Activated CD4-positive, alpha-beta memory T cell treated with anti-CD3 and anti-CD28 coated beads for 36 hours (primary cell): ENCODE measurements at places on chromosomes 11 and 22. TPM values are rescaled to one million over a fixed set of nuclear protein-coding genes. Genes with fewer than 3 reads are reported as not detected.

GRCh38 chr22:49160261-49161001 lies 667.2 kb downstream of the BRD1 start:
- H3K27ac ChIP-seq = no peak overlapping the region
- H3K4me1 ChIP-seq = no peaks in the 10 kb centered on the region
- H3K27me3 ChIP-seq = no peaks in the 10 kb centered on the region
- no peak for DNase-seq
- H3K36me3 ChIP-seq = no peaks in the 10 kb centered on the region

Gene GVQW3
- total RNA-seq = 3.3 TPM

DNA sequence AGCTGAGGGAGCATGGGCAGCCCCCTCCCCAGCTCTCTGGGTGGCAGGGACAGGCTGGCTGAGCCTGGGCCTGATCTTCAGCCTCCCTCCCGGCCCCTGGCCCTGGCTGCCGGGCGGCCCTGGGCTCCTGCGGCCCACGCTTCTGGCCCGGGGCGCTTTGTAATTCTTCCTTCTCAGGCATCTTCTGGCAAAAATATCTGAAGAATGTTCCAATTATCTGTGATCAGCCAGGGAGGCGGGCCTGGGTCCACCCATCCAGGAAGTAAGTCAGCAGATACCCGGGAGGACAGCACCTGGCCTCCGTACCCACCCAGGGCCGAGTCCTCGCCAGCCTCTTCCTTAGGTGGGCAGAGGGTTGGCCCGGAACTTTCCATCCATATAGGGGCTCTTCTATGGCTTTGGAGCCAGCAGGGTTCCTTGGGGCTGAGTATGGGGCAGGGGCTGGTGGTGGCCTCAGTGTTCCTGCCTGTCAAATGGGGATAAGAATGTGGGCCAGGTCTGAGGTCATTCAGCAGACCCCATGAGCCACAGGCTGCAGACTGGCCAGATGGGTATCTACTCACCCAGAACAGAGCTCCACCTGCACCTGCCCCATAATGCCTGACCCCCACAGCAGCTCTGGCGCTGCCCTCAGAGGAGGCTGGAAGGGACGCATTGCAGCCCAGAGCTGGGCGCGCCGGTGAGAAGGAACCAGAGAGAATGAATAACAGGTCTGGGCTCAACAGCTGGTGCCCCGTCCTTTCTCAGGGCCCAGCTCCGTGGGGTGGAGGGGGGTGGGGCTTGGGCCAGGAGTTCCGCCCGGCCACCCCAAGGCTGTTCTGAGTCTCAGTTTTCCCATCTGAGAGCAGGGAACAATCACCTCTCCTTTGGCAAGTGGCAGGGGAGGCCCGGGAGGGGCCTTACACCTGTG lies 16.2 kb downstream of the WNT7B start:
- H3K4me1 ChIP-seq = no peaks in the 10 kb centered on the region
- H3K27ac ChIP-seq = no peak overlapping the region
- H3K36me3 ChIP-seq = no peaks in the 10 kb centered on the region
- DNase-seq = no peak
- H3K4me3 ChIP-seq = no peak overlapping the region

DNA sequence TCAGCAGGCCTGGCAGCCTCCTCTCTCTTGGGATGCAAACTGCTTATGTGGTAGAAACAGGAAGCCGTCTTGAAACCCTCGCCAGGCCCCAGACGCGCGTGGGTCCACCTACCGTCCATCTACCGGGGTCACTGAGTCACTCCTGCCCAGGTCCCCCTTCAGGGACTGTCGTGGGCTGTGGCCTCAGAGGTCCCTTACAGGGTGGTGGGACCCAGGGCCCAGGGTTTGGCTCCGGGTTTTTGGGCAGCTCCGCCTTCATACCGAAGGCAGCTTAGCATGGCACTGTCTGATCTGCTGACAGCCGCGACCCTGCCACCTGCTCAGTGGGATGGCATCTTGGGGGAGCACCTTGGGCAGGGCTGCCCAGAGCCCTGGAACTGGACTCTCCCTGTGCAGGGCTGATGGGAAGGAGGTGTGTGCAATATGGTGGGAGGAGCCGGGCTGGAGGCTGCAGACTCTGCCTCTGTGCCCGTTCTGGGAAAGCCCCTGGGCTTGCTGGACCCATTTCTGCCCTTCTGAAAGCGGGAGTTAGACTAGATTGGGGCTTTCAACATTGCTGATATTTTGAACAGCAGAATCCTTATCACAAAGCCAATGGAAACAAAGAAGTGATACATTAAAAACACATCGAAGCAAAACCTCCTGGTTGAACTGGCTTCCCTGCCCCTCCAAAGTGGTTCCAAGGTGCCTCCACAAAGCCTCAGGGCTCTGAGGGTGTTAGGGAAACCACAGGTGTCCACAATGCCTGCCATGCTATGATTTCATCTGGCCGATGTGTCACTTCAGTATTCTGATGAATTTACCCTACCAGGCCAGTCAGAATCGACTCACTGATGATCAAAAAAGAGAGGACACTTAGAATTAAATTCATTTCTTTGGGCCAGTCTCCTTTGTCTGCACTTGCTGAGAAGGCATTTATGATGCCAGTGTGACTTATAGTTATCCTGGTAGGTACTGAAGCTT lies 316.5 kb downstream of the KIRREL3 start:
- no peaks in the 10 kb centered on the region for H3K27me3 ChIP-seq
- DNase-seq = no peak
- no peak overlapping the region for H3K27ac ChIP-seq
- H3K4me3 ChIP-seq = no peak overlapping the region
- H3K36me3 ChIP-seq = no peaks in the 10 kb centered on the region
- H3K4me1 ChIP-seq = no peaks in the 10 kb centered on the region

DNA sequence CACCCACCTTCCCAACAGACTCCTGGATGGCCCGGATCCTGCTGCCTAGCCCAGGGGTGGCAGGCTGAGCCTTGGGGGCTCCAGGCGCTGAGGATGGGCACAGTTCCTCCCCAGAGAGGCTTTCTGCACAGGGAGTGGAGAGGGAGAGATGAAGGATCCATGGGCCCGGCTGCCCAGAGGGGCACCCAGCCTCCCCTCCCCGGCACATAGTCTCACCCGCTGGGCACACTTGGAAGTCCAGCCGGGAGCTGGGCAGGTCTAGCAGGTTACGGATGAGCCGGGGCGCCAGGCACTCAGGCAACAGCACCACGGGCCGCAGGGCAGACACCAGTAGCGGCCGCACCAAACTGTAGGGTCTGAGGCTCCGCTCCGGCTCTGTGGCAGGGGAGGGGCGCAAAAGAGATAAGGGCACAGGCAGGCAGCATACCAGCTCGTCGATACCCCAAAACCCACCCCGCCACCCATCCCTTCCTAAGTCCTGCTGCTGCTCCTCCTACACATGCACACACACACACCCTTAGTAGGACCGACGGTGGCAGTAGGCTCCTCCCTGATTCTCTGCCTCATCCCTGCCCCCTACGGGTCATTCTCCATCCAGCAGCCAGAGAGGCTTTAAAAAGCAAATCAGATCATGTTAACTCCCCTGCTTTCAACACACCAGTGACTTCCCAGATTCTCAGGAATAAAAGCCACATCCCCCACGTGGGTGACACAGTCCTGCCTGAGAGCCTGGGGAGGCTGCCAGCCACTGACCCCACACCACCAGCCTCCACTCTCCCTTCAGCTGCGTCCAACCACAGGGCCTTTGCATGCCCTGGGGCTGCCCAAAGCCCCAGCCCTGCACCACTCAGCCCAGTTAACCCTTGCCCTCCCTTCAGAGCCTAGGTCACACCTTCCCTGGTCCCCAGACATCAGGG lies 6.5 kb upstream of the MFNG start:
- H3K36me3 ChIP-seq = no peaks in the 10 kb centered on the region
- H3K27ac ChIP-seq = peak overlapping the region; percentile 2
- no peak overlapping the region for H3K4me3 ChIP-seq
- H3K27me3 ChIP-seq = no peaks in the 10 kb centered on the region
- DNase-seq = peak; percentile 77
- peaks cover 30% of the 10 kb centered on the region for H3K4me1 ChIP-seq

DNA sequence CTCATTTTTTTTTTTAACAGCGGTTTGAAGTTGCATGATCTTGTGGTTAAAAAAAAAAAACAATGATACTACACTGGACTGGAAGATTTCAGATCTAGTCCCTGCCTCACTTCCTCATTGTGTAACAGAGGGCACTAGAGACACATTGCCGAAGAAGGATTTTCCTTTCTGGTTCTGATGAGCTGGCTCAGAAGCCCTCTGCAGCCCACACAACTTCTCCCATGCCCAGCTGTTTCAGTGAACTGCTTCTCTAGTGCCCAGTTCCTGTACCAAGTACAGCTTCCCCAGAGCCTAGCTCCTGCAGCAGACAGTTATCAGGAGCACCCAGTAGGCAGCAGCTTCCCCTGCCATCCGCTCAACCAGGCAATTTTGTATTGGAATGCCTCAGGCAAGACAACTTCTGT lies 29.5 kb upstream of the ANO5 start:
- H3K4me1 ChIP-seq = no peaks in the 10 kb centered on the region
- no peak overlapping the region for H3K27ac ChIP-seq
- DNase-seq = no peak
- no peaks in the 10 kb centered on the region for H3K36me3 ChIP-seq
- no peaks in the 10 kb centered on the region for H3K27me3 ChIP-seq
- H3K4me3 ChIP-seq = no peak overlapping the region

DNA sequence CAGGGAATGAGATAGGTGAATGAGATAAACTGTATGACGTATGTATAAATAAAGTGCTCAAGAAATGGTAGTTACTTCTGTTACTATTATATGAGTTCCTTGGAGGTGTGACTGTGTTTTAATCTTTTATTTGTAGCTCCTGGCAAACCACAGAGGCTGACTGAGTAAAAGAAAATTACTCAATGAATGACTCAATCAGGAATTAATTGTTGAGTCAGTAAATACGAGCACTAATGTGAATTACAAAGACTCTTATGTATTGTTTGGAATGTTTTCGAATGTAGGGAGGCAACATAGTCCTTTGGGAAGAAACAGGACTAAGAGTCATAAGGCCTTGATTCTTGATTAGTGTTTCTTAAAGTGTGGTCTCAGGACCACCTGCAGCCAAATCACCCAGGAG lies 51.1 kb upstream of the BLID start:
- no peaks in the 10 kb centered on the region for H3K36me3 ChIP-seq
- H3K27ac ChIP-seq = no peak overlapping the region
- DNase-seq = no peak
- no peak overlapping the region for H3K4me3 ChIP-seq
- H3K27me3 ChIP-seq = peaks cover 3% of the 10 kb centered on the region

DNA sequence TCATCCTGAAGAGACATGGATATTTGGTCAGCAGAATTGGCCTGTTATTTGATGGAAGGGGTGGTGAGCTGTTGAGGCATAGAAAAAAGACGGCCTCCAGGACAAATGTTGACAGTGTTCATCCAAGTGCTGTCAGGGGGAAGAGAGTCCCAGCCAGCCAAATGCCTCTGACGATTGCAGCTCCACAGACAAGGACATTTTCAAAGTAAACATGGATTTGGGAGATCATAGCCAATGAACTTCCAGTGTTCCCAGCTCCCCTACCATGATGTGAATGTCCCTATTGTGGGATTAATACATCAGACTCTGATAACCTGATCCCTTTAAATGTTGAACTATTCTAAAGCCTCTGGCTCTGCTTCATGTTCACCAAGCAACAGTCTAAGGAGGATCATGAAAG lies 31.2 kb upstream of the PSMA1 start:
- peaks cover 32% of the 10 kb centered on the region for H3K4me1 ChIP-seq
- no peaks in the 10 kb centered on the region for H3K36me3 ChIP-seq
- no peaks in the 10 kb centered on the region for H3K27me3 ChIP-seq
- H3K27ac ChIP-seq = no peak overlapping the region
- no peak overlapping the region for H3K4me3 ChIP-seq
- DNase-seq = no peak

DNA sequence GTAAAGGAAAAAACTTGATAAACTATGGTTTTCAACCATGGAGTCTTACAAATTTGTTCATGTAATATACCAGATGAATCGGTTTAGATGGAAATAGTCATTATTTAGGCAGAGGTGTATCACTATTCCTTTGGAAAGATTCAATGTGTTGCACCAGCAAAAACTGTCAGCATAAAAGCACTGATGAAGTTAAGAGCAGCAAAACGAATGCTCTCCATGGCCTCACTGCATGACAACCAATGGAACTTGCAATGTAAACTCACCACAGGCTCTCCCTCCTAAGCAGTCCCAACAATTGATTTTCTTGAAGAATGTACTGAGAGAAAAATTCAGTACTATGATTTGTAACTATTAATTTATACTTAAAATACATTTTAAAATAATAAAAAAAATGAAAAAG lies 139.9 kb downstream of the FCHSD2 start:
- no peaks in the 10 kb centered on the region for H3K27me3 ChIP-seq
- no peak for DNase-seq
- no peak overlapping the region for H3K4me3 ChIP-seq
- H3K27ac ChIP-seq = no peak overlapping the region
- peaks cover 3% of the 10 kb centered on the region for H3K4me1 ChIP-seq
- H3K36me3 ChIP-seq = peaks cover 8% of the 10 kb centered on the region

- no peak overlapping the region for H3K27ac ChIP-seq
- no peak for DNase-seq
- no peak overlapping the region for H3K4me3 ChIP-seq
- H3K4me1 ChIP-seq = peaks cover 3% of the 10 kb centered on the region
- no peaks in the 10 kb centered on the region for H3K27me3 ChIP-seq
Observed at GRCh38 chr22:21680830-21681565, 15.2 kb downstream of the PPIL2 start.

Gene DSCAML1
- 0.29 TPM for total RNA-seq

Gene TRIM34
- total RNA-seq = 9.6 TPM

DNA sequence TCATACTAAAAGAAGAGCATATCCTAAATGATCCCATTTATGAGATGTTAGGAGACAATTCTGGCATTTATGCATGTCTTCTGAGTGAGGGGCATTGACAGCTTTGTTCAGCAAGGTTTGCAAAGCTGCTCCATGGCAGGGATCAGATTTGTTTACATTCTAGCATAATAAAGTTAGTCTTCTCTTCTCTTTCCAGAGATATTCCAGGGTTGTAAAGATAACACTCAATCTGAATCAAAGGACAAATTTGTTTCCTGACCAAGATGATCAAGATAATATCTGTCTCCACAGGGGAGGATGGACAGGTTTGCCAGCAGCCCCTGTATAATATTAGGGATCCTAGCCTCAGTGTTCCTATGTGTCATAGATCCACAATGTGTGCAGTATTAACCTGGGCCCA lies 77.5 kb upstream of the ZC3H12C start:
- no peak overlapping the region for H3K27ac ChIP-seq
- no peak for DNase-seq
- no peaks in the 10 kb centered on the region for H3K27me3 ChIP-seq
- H3K4me3 ChIP-seq = no peak overlapping the region

Gene MPST
- 16.9 TPM for total RNA-seq

DNA sequence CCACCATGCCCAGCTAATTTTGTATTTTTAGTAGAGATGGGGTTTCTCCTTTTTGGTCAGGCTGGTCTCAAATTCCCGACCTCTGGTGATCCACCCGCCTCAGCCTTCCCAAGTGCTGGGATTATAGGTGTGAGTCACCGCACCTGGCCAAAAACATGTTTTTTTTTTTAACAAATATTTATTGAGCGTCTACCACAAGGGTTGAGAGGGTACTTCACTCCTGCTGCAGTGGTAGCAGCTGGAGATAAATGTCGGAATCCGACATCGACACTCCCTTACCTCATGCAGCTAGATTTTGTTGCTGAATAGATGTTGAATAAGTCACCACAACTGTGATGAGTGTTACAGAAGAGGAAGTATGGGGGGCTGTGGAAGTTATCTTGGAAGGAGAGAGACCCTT lies 971 bp downstream of the DNAJB13 start:
- peaks cover 6% of the 10 kb centered on the region for H3K27me3 ChIP-seq
- no peak overlapping the region for H3K27ac ChIP-seq
- H3K36me3 ChIP-seq = no peaks in the 10 kb centered on the region
- no peak overlapping the region for H3K4me3 ChIP-seq

Gene UBE2L3
- total RNA-seq = 52.4 TPM
